ENCODE measurements at places on chromosomes 5 and 9.
A peak's percentile ranks its signal among the peaks of the same experiment; 100 is the strongest.

- DNase-seq = no peak
Measured at GRCh38 chr9:95077053-95077765, 240.3 kb downstream of the FANCC start.

- DNase-seq = peak; percentile 65
Measured at GRCh38 chr9:133127340-133127981, 6.4 kb upstream of the RALGDS start.

GRCh38 chr5:177303925-177304391, 359 bp downstream of the PRELID1 start:
- DNase-seq = peak; percentile 22

DNA sequence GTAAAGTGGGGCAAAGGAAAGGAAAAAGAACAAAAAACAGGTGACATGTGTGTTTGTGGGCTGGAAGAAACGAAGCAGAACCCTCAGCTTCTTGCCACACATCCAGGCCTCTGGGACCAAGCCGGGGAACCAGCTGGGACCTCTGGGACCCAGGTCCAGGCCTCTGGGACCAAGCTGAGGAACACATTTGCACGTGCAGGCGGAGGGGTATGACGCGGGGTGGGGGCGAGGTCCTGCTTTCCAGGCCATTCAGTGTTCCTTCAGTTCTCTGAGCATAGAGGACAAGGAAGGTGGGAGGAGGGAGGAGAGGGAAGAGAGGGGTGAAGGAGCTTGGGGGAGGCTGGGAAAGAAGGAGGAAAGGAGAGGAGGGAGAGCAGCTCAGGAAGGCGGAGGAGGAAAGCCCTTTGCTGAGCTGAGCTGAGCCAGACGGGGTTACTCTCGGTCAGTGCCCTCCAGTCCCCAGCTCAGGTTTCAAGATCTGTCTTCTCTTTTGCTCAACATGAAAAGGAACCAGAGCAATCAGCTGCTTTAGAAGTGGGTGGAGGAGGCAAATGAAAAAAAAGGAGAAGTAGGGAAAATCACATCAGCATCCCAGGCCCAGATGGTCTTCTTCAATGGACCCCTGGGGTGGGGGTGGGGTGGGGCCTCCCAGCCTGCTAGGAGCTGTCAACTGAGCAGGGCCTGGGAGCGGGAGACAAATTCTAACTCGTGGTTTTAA, 59.1 kb downstream of the ABCA1 start:
- peak; percentile 92 for DNase-seq

DNA sequence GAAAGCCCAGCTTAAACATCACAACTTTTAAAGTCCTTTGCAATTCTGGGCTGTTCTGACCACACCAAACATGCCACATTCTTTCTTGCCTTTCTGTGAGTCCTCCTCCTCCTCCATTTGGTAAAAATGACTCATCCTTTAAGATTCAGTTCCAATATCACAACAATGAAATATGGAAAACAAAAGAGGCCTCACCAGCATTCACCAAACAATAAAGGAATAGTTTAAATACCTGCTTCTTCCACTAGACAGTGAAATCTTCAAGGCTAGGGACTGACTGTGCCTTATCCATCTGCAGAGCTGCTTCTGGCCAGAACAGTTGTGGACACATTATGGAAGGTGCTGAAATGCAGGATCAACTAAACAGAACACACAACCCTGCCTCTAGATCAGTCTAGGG, 36.0 kb downstream of the NR6A1 start:
- DNase-seq = peak; percentile 27

GRCh38 chr5:157827423-157827822, 31.5 kb downstream of the CLINT1 start:
- DNase-seq = peak; percentile 54

GRCh38 chr9:127884976-127885490, 7.6 kb upstream of the AK1 start:
- DNase-seq = no peak

DNA sequence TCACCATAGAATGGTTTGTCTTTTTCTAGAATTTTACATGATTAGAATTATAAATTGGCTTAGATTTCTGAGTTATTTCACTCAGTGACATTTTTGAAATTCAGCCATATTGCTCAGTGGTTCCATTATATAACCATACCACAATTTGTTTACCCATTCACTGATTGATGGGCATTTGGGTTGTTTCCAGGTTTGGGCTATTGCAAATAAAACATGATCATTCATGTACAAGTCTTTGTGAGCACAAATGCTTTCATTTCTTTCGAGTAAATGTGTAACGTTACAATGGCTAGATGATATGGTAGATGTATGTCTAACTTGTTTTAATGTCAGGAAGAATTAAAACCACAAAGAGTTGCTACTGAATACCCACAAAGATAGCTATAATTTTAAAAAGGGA, 279.9 kb upstream of the TARS1 start:
- no peak for DNase-seq

GRCh38 chr5:65721050-65721719, 724 bp downstream of the SGTB start:
- peak; percentile 79 for DNase-seq

DNA sequence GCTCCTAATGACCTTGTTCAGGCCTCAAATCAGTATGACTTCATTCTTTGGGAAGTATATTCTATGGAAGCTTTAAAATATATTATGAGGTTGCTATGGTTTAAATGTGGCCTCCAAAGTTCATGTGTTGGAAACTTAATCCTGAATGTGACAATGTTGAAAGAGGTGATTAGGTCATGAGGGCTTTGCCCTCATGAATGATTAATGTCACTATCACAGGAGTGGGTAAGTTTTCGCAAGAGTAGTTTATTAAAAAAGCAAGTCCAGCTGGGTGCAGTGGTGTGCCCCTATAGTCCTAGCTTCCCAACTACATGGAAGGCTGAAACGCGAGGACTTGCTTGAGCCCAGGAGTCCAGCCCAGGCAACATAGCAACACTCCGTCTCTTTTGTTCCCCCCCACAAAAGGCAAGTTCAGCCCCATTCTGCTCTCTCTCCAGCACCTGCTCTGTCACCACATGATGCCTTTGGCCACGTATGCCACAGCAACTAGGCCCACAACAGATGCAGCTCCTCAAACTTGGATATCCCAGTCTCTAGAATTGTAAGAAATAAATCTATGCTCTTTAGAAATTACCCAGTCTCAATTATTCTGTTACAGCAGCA, 105.3 kb downstream of the SIL1 start:
- no peak for DNase-seq

- DNase-seq = no peak
Measured at GRCh38 chr9:18159254-18159653, 314.7 kb upstream of the ADAMTSL1 start.

DNA sequence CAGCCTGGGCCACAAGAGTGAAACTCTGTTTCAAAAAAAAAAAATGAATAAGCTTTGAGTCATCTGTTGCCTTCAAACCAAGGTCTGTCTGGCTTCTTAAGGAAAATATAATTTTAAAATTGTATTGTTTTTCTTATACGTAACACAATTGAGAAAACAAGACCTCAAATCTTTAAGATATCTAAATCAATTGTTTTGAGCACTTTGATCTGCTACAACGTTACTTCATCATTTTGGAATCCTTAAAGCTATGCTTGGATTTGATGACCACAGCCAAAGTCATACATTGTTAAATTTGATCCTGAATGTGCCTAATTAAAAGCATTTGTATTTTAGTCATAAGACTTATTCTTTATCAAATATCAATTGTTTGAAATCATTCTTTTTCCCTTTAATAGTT, 37.7 kb upstream of the VCAN start:
- peak; percentile 56 for DNase-seq

- no peak for DNase-seq
Measured at GRCh38 chr9:128102196-128102595, 25.3 kb downstream of the PTGES2 start.

DNA sequence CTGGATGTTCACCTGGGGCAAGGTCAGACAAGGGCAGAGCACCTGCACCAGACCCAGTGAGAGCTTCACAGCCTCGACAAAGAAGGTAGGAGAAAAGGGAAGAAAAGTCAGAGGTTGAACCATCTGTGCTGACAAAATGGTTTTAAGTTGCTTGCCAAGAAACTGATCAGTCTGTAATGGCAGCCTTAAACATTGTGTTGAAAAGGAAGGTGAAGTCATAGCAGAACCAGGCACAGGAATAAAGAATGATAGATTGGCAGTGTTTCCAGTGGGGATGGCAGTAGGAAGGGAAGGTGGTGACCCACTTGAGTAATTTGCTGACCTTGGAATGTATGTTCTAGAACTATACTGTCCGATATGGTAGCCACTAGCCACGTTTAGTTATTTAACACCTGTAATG, 34.2 kb downstream of the HTR4 start:
- DNase-seq = no peak

DNA sequence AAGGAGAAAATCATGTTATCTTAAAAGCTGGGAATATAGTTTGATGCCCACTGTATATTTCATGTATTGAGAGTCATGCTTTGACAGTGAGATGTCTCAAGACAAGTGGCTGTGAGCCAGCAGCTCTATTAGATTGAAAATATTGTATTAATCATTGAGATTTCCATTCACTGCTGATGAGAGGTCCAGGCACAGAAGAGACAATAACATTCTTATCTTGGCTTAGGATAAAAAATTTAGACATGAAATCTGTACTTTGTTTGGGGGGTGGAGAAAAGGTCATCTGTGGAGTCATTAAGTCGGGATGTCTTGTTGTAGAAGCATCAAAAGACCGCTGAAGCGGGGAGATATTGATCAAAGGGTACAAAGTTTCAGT, 97.9 kb upstream of the EQTN start:
- DNase-seq = no peak

DNA sequence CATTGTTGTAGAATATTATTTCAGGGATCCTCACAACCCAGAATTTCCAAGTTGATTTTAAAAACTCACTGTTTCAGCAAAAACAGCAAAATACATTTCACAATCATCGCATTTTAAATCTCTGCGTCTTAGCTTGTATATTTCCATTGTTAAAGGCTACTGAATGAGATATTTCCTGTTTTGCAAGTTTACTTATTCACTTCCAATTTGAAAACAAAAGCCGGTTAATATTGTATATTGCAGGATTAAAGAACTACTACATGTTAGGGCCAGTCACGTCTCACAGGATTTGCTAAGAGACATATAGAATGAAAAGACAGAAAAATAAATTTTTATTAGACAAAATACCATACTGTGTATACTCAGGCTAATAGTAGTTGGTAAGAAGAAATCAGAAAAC, 395.9 kb upstream of the CDH9 start:
- no peak for DNase-seq

- no peak for DNase-seq
Measured at GRCh38 chr9:113701774-113702755, 174.0 kb upstream of the ZNF618 start.

DNA sequence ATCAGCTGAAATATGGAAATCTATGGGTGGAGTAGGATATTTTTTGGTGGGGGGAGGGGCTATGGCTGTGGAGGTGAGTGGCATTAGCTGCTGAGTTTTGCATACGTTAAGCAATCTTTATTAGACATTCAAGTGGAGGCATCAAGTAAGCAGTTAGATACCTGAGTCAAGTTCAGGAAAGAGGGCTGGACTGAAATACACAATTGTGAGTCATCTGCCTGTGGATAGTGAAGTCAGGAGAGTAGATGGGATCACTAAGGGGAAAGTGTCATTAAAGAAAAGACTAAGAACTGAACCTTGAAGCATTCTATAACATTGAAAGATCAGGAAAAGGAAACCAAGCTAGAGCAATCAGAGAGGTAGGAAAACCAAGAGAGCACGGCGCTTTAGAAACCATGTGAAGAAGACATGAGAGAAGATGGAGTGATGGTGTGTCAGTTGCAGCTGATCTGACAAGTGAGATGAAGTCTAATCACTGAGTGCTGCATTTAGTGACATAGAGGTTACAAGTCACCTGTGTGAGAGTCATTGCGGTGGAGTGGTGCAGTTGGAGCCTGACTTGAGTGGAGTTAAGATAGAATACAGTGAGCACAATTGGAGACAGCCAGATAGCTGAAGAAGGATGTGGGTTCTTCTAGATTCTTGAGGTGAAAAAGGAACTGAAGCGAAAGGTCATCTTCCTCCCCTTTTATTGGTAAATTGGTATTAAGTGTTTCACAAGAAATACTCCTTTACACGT, 88.7 kb downstream of the PIP5K1B start:
- no peak for DNase-seq

DNA sequence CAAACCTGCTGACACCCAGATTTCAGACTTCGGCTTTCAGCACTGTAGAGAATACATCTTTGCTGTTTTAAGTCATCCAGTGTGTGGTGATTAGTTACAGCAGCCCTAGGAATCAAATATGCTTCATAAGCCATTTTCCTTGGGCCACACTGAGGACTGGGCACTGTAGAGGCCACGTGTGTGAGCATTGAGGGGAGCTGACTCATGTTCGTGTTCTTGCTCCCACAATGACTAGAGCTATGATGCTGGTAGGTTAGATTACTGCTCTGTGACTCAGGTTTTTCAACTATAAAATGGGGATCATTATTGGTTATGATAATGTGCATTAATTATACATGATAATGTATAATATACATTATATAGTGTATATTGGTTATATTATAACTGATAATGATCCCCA, 96.5 kb upstream of the PALM2AKAP2 start:
- DNase-seq = peak; percentile 50

DNA sequence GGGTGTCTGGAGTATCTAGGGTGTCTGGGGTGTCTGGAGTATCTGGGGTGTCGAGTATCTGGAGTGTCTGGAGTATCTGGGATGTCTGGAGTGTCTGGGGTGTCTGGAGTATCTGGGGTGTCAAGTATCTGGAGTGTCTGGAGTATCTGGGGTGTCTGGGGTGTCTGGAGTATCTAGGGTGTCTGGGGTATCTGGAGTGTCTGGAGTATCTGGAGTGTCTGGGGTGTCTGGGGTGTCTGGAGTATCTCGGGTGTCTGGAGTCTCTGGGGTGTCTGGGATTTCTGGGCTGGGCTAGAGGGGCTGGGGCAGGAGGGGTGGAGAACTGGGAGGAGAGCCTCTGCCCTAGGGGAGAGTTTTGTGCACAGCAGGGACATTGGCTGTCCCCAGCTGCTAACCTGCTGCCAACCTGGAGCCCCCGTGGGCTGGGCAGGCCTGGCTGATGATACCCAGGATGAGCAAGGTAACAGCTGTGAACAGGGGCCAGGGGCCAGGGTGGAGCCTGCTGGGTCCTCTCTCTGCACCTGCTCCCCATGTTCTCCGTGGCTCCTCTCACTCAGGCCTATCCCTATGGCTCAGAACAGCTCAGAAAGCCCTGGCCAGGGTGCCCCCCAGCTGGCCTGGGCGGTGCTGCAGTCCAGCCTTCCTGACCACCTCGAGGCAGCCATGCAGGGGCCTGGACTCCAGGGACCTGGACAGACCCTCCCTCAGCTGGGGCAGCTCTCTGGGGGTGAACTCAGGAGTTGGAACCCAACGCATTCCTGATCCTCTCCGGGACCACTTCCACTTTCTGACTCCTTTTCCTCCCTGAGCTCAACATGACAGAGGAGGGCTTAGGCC, 29.9 kb downstream of the LHX3 start:
- DNase-seq = no peak

- no peak for DNase-seq
Measured at GRCh38 chr5:40134883-40135520, 544.7 kb upstream of the PTGER4 start.

- no peak for DNase-seq
Measured at GRCh38 chr9:113245894-113246293, 24.6 kb downstream of the SLC31A1 start.

Data from fibroblast of lung (primary cell).